Frontal cortex (tissue), 4 donors: ENCODE measurements at places on chromosomes 5 and 9. TPM values are rescaled to one million over a fixed set of nuclear protein-coding genes. Genes with fewer than 3 reads are reported as not detected.

AHRR gene
- total RNA-seq: 1.2 TPM

THBS4 gene
- 2.0 TPM for total RNA-seq

DNA sequence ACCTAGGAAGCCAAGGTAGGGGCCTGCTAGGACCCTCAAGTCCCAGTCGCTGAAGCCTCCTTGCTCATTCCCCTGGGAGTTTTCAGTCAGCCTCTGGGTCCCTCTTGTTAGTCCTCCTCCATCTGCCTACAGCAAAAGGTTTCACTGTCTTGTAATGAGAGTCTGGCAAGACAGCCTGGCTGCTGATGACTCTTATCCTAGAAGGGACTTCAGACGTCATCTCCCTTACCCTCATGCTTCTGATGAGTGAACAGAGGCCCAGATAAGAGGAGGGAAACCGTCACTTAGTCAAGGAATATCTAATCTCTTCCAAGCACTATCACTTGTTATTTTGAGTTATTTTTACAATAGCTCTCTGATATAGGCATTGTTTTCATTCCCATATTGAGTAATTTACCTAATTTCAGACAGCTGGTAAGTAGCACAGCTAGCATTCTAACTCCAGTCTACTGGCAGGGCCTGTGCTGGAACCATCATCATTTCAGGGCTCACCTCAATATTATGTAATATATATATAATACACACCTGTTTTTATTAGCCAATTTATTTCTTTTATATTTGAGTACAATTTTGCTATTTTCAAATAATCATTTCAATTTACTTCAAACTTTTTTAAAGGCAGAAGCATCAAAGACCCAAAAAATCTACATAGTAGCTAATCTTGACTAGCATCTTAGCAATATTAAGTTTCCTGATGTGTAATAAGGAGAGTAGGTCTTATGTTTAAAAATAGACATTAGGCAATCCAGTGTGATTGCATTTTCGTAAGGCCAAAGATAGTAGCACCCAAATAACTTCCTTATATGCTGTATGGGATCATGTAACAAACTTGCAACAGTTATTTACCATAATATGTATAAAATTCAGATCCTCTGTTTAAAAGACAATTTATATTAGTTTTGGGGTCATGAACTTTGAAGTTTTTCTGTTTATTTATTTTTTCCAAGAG, 7.9 kb downstream of the CMYA5 start:
- DNase-seq: no peak

GRCh38 chr9:133477992-133478850, 678 bp downstream of the SLC2A6 start:
- DNase-seq: no peak

DNA sequence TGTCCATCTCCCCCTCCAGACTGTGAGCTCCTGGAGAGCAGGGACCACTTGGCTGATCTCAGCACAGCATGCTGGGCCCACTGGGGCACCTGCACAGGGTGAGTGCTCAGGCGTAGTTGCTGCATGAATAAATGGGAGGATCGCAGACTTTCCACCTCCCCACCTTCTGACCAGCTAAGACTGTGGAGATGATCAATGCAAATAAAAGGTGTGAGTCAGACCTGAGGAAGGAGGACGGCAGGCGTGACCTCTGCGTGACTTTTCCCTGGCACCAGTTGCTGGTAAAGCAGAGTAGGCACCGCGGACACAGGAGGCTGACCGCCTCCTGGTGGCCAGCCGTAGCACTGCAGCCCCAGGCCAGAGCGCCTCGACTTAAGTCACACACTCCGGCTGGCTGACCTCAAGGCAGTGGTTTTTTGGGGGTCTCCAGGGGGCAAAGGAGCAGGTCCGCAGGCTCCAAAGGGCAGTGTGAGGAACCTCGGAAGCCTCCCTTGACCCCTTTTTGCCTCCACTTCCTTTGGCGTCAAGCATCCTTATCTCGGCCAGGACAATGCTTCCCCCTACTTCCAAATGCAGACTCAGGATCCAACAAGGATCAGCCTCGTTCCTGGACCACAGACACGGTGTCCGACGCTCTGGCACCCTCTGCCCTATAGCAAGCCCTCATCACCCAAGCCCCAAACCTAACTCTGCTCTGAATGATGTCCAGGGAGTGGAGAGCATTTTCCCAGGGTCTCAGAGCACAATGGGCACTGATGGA, 12.7 kb upstream of the TDRD7 start:
- DNase-seq: no peak
